M059J (cell line): ENCODE measurements at places on chromosomes 2 and 18.

DNA sequence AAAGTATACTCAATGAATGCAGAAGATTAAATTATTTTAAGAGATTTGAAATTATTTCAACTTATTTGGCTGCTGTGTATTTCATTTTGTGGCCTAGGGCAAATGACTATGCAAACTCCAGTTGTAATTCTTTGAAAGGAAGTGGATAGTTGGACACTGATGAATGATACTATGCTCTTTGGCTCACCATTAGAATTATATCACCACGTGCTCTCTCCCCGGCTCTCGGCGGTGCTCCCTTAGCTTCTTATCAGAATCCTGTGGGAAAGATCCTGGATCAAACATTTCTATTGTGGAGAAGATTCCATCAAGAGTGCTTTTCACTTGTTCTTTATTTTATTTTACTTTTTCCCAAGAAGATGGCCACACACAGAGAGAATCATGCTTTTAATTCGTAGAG, 55.2 kb downstream of the ADCYAP1 start:
- no peak for DNase-seq

GRCh38 chr2:204228169-204228886, 291.8 kb downstream of the ICOS start:
- no peak for DNase-seq

- peak; percentile 15 for DNase-seq
Observed at GRCh38 chr18:69177702-69178101, 223.0 kb upstream of the DOK6 start.

DNA sequence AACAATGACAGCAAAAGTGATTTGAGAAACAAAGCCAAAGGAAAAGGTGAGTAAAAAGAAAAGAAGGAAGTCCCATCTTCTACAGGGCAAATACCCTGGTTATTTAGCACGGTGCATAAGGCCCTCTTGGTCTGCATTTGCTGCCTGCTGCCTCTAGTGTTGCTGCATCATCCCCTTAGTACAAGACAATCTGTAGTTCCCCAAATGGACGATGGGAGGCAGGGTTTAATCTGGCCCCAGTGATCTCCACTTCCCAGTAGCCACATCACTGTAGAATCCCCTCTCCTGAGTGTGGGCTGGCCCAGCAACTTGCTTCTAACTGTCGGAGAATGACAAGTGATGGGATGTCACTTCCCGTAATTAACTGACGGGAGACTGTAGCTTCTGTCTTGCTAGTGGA, 85.1 kb downstream of the CTAGE1 start:
- DNase-seq = no peak

GRCh38 chr2:241855245-241855887, 3.3 kb downstream of the PDCD1 start:
- DNase-seq = no peak

- no peak for DNase-seq
Observed at GRCh38 chr2:3420769-3421397, 41.4 kb downstream of the TRAPPC12 start.
